ENCODE measurements at places on chromosomes 1 and 21. TPM values are rescaled to one million over a fixed set of nuclear protein-coding genes. Genes with fewer than 3 reads are reported as not detected.

The UMODL1 gene
- total RNA-seq, result not detected

The KIRREL1 gene
- 23.1 TPM for total RNA-seq

The TAS1R1 gene
- total RNA-seq, result not detected

The FCER1G gene
- not detected for total RNA-seq

The RNU1-3 gene
- total RNA-seq, result 4.3 TPM

The SAMSN1 gene
- total RNA-seq, result not detected

The HSPB7 gene
- total RNA-seq, result not detected

The NFASC gene
- total RNA-seq, result 1.1 TPM

The TRIM45 gene
- 1.6 TPM for total RNA-seq

The C1orf226 gene
- total RNA-seq, result 0.84 TPM

The CNR2 gene
- total RNA-seq, result 0.01 TPM

The GPR25 gene
- not detected for total RNA-seq

The CPT2 gene
- 9.3 TPM for total RNA-seq

The DMRTA2 gene
- total RNA-seq, result 0.10 TPM

The HES4 gene
- 60.9 TPM for total RNA-seq

The CSF3R gene
- total RNA-seq, result not detected

The CD5L gene
- total RNA-seq, result not detected

The KIAA1614 gene
- 1.4 TPM for total RNA-seq

The FCRL1 gene
- total RNA-seq, result not detected

The KCNJ10 gene
- total RNA-seq, result not detected

The C1QA gene
- total RNA-seq, result not detected

The NUF2 gene
- 25.2 TPM for total RNA-seq

The TSACC gene
- 2.0 TPM for total RNA-seq

The MYOG gene
- total RNA-seq, result not detected

The GNAT2 gene
- total RNA-seq, result not detected

The CCDC185 gene
- 0.03 TPM for total RNA-seq

The RRP15 gene
- total RNA-seq, result 24.5 TPM

The FAM72C gene
- total RNA-seq, result 3.6 TPM

The MPZL1 gene
- 111 TPM for total RNA-seq

The THBS3 gene
- total RNA-seq, result 6.3 TPM

The DDR2 gene
- total RNA-seq, result 0.32 TPM

The UHMK1 gene
- total RNA-seq, result 18.9 TPM

The PCBP3 gene
- 0.98 TPM for total RNA-seq

All from A549 treated with AZD2906 at 1 μM for 4 hours (cell line).